ENCODE measurements at places on chromosomes 1 and 21.

DNA sequence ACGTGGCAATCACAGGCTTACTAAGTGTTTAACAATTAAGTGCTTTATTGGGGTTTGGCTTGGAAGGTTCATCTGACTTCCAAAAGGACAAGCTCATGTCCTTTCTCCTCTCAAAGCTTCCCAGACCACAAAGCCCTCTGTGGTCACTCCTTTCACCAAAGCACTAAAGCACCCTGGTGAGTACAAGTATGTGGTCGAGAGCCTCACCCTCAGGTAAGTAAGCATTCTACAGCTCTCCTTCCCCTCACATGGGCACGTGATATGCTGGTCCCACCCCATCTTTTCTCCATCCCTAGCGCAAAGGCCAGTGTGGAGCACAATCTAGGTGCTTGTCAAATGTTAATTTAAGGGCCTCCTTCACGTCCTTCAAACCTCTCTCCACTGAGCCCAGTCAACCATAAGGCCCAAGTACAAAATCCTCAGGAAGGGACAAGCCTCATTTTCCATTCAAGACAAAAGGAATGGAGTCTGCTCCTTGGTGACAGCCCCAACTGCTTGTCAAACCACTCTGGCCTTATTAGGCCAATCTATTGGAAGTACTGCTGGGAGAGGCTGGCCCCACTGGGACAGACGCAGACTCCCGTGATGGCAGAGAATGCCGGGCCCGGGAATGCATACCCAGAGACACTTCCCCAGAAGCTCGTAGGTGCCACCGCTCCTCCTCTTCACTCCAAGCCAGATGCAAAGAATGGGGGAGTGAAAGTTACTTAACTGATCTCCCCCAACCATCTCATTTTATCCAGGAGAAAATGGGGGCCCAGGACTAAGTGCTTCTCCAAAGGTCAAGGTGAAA lies 7.8 kb downstream of the STMN1 start:
- no peak for DNase-seq

- no peak for DNase-seq
These were observed 172.5 kb downstream of the ST6GALNAC5 start for GRCh38 chr1:77039739-77040138.

DNA sequence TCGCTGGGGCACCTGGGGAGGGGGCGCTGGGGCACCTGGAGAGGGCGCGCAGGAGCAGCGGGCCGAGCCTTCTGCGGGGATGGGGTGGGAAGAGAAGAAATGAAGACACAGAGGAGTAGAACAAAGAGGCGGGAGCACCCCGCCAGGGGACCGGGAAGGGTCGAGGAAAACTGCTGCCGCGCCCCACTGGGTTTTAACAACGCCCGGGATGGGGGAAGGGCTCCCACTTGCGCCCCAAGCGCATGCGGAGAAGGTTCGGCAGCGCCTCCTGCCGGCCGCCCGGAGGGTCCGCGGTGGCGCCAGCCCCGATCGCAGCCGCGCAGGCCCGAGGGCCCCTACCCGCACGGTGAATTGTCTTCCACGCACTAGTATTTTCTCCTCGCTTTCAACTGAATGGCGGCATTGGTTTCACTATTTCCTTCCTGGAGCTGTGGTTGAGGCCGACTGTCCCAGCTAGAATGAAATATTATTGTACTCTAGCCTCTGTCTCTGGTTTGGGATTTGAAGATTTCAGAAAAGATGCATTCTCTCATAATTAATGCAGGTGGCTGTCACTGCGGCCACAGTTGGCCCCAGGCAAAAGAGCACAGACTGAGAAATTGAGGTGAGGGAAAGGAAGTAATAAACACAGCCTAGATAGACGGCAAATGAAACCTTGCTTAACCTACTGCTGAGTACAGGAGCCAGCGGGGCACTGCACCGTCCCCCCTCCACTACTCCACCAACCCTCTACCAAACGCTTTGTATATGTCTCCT lies 57.3 kb downstream of the MAB21L3 start:
- DNase-seq: peak; percentile 83

DNA sequence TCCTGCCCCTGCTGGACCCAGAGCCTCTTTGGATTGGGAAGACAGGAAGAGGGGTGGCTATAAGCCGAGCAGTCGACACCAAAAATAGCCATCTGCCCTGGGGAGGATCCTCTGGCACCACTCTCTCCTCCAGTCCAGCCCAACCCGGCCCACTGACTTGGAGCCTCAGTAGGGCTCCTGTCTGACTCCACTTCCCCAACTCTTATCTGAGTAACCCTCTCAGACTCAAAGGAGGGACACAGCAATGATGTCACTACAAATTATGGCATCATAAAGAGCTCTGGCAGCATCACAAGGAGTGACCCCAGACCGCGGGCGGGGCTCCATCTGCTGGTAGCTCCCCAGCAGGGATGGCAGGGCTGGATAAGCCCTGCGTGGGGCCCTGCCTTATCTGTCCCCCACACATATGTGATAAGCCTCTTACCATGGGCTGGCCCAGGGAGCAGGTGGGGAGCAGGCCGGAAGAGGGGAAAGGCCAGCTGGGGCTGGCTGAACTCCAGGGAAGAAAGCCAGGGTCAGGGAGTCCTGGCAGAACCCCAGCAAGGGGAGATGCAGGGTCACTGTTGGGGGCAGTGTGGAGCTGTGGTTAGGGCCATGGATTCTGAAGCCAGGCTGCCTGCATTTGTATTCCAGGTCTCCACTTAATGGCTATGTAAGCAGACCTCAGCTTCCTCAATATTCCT lies 4.6 kb upstream of the SLC6A9 start:
- no peak for DNase-seq

- DNase-seq: no peak
These were observed 310.0 kb upstream of the C1orf174 start for GRCh38 chr1:4210043-4210442.

DNA sequence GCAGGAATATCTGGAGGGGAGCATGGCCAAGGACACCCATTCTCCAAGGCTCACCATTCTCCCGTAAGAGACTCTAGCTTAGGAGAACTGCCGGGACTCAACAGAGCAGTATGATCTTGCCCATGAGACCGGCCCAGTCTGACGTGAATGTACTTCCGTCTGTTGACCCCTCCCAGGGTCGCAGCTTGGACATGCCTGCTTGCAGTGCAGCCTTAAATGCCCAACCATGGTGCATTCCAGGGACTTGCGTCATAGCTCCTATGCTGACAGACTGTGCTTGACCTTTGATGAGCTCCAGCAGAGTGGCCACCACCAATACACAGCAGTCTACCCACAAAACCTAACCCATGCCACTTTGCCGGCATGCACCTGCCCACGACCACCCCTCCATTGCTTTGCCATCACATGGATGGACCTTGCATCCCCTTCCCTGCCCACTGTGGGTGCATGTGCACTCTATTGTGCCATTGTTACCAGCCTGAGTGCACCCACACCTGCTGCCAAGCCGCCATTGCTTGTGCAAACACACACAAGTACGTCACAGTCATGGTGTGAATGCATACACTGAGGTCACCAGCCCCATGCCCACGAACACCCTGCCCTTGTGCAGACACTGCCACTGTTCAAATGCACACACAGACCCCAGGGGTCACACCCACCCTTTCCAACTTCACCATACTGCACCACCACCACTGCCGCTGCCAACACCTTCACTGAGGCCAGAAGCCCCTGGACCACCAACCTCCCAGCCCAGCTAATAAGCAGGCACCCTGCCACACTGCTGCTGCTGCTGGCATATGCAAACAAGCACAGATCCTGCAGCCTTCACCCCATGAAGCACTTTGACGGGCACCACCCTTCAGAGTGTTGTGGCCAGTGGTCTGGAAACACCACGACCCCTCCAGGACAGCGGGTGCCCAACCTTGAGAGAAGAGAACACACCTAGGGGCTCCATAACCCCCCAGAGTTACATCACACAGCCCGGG lies 1141.3 kb downstream of the BRINP3 start:
- no peak for DNase-seq

DNA sequence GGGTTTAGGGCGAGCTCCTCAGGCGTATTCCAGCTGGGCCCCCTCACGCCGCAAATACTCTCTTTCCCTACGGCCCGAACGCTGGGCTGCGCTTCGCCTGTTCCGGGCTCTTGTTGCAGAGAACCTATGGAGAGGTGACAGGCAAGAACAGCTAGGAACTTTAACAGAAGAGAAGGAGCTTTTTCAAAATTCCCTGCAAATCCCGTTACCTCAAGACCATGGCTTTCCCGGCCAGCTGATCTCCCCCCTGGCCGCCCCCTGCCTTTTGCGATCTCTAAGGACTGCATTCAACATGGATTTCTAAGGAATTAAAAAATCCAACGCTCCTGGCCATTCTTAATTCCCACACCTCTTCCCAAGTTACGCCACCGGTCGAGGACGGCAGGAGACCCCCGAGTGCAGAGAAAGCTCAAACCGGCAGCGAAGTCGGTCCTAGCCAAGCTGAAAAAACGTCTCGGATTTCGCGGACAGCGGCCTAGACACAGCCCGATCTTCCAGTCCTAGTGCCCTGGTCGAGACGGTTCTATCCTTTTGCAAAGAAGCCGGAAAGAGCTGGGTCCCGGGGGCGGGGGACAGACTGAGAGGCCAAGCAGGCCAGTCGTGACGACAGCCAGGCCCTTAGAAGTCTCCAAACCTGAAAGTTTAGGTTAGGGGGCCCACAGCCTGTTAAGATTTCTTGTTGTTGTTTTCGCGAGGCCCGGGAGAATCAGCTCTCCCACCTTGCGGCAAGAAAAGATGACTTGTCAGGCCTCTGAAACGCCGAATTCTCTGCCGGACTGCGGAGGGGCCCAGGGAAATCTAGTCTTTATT lies 1.1 kb upstream of the TBX15 start:
- no peak for DNase-seq

DNA sequence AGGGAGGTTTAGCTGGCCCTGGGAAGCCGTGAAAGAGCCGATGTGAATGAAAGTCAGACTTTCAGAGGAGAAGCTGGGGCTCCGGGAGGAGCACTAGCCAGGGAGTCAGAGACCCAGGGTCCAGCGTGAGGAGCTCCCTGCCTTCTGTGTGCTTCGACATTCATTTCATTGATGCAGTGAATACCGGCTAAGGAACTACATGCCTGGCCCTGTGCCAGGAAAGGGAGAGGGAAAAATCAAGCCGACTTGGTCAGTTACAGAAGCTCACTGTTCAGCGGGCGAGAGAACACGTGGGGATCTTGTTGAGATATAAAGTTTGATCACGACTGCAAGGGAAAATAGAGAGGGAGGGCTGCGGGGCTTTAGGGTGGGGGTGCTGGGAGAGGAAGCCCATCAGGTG lies 76.7 kb upstream of the RUNX3 start:
- no peak for DNase-seq

- DNase-seq: no peak
These were observed 204.9 kb downstream of the MRPL39 start for GRCh38 chr21:25402134-25402961.

- no peak for DNase-seq
These were observed 390.9 kb upstream of the ADGRL2 start for GRCh38 chr1:81409780-81410274.

- no peak for DNase-seq
These were observed 555.4 kb upstream of the NEGR1 start for GRCh38 chr1:72837781-72838180.

DNA sequence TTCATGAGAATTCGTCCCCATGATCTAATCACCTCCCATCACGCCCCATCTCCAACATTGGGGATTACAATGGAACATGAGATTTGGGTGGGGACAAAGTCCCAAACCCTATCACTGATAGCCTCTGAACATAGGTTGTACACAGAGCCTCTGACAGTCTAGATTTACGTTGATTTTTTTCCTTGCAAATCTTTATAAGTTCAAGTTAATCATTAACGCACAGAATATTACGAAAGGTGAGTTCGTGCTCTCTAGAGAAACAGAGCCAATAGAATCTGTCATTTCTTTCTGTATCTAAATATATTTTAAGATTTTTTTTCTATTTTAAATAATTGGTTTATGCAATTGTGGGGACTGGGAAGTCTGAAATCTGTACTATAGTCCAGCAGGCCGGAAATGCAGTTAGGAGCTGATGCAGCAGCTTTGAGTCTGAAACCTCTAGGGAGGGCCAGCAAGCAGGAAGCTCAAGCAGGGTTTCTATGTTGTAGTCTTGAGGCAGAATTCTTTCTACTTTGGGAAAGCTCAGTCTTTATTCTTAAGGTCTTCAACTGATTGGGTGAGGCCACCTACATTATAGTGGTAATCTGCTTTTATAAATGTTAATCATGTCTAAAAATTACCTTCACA lies 61.0 kb downstream of the SELENOF start:
- DNase-seq: no peak

GRCh38 chr21:36709030-36709867 lies 10.3 kb downstream of the SIM2 start:
- DNase-seq: no peak

GRCh38 chr1:32201011-32201855 lies 838 bp downstream of the CCDC28B start:
- peak; percentile 72 for DNase-seq

DNA sequence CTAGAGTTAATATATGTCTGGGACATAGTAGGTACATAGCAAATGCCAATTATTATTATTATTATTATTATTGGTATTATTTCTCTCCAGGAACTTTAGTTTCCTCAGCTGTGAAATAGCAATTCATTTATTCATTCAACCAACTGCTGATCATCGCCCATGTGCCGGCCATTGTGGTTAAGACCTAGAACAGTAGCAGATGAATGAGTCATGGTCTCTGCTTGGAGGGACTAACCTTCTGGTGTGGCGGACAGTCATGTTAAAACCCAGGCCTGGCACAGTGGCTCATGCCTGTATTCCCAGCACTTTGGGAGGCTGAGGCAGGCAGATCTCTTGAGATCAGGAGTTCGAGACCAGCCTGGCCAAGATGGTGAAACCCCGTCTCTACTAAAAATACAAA lies 23.8 kb upstream of the LDLRAP1 start:
- DNase-seq: no peak

- no peak for DNase-seq
These were observed 55.0 kb downstream of the SLC35D1 start for GRCh38 chr1:66998972-66999371.

DNA sequence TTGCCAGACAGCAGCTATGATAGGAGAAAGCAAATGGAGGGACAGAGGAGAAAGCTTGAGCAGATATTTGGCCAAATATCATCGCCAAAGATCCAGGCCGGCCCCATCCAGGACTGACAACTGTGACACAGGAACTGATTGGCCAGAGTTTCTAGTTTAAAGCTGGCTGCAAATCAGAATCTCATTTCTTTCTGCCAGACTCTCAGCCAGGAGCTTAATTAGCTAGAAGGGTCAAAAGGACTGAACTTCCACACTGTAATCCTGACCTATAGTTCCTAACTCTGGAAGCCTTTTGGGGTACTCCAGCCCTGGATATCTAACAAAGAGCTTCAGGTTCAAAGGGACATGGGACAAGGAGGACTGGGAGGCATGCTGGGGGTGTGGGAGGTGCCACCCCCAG lies 106.7 kb upstream of the GNG12 start:
- no peak for DNase-seq

GRCh38 chr21:34965200-34966174 lies 83.6 kb downstream of the RUNX1 start:
- no peak for DNase-seq

GRCh38 chr1:2589431-2590232 lies 3.1 kb downstream of the PRXL2B start:
- no peak for DNase-seq

GRCh38 chr1:32736812-32737791 lies 34.5 kb upstream of the SYNC start:
- no peak for DNase-seq

- DNase-seq: peak; percentile 4
These were observed 59.0 kb upstream of the CD1D start for GRCh38 chr1:158121604-158122254.

Data from CD4-positive, alpha-beta T cell treated with Interleukin-15 for 4 hours (primary cell).